ENCODE measurements at places on chromosomes 3 and 15. TPM values are rescaled to one million over a fixed set of nuclear protein-coding genes. Genes with fewer than 3 reads are reported as not detected.

Gene GHSR
- total RNA-seq: not detected

Gene USP50
- 0.71 TPM for total RNA-seq

- DNase-seq: no peak
Measured at GRCh38 chr3:73500321-73500720, 124.4 kb downstream of the PDZRN3 start.

GRCh38 chr3:126781889-126782491 lies 78.0 kb downstream of the CHCHD6 start:
- DNase-seq: no peak

- DNase-seq: no peak
Measured at GRCh38 chr15:73885954-73886700, 12.8 kb downstream of the TBC1D21 start.

DNA sequence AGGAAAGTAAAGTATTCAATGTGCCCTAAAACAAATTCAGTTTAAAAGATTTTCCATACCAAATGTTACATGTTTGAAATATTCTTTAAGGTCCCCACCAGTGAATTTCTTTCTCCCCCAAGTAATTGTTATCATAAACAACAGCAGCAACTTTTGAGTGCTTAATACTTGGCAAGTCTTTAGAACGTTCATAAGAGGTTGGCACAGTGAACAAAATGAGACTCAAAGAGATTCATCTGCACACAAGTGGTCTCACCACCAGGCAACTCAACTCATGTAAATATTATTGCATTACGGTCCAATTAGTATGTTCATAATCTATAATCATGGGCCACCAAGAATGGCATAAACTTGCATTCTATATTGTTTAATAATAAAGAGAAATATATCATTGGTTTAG lies 98.7 kb downstream of the TBL1XR1 start:
- no peak for DNase-seq
